ENCODE measurements at places on chromosomes 7 and 10. TPM values are rescaled to one million over a fixed set of nuclear protein-coding genes. Genes with fewer than 3 reads are reported as not detected.
A peak's percentile ranks its signal among the peaks of the same experiment; 100 is the strongest.

DNA sequence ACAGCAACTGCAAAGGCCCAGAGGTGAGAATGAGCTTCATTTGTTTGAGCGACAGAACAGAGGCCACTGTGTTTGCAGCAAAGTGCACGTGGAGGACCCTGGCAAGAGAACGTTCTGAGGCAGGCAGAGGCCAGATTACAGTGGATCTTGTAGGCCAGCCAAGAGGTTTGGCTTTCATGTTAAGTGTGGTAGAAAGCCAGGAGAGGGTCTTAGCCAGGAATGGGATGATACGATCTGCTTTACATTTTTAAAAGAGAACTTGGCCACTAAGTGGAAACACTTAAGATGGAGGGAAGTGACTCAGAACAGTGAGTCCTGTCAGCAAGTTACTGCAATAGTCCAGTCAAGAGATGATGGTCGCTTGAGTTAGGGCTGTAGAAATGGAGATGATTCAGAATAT is 4.6 kb downstream of the CCDC136 start:
- H3K27me3 ChIP-seq: no peaks in the 10 kb centered on the region
- H3K27ac ChIP-seq: peak overlapping the region; percentile 25
- DNase-seq: no peak
- H3K4me1 ChIP-seq: peaks cover 41% of the 10 kb centered on the region

GRCh38 chr10:61464461-61465170 is 11.4 kb upstream of the TMEM26 start:
- no peak overlapping the region for H3K4me3 ChIP-seq
- no peak overlapping the region for H3K27ac ChIP-seq
- H3K36me3 ChIP-seq: no peaks in the 10 kb centered on the region
- H3K27me3 ChIP-seq: no peaks in the 10 kb centered on the region

- no peaks in the 10 kb centered on the region for H3K36me3 ChIP-seq
- no peaks in the 10 kb centered on the region for H3K4me1 ChIP-seq
- H3K4me3 ChIP-seq: no peak overlapping the region
- DNase-seq: no peak
- no peaks in the 10 kb centered on the region for H3K27me3 ChIP-seq
- no peak overlapping the region for H3K27ac ChIP-seq
These were observed 266.5 kb downstream of the AUTS2 start for GRCh38 chr7:69864822-69865221.

GRID1 gene
- total RNA-seq: 7.6 TPM

DNA sequence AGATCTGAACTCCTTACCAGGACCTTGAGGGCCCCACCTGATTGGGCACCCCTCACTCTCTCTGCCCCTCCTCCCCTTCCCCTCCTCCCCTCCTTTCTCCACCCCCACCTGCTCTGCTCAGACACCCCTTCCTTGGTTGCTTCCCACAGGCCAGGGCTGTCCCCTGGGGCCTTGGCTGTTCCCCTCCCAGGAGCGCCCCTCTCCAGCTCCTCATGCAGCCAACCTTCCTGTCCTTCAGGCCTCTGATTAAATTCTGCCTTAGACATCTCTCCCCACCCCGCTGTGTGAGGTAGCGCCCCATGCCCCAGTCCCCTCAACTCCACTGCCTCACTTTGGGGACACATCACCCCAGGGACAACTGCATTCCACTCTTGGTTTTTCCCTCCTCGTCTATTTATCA is 32.4 kb downstream of the HTRA1 start:
- H3K4me1 ChIP-seq: peaks cover 45% of the 10 kb centered on the region
- H3K36me3 ChIP-seq: peaks cover 18% of the 10 kb centered on the region
- no peaks in the 10 kb centered on the region for H3K27me3 ChIP-seq
- H3K27ac ChIP-seq: no peak overlapping the region
- no peak for DNase-seq
- no peak overlapping the region for H3K4me3 ChIP-seq

ANKRD16 gene
- total RNA-seq: 11.5 TPM

- H3K27me3 ChIP-seq: no peaks in the 10 kb centered on the region
- no peak overlapping the region for H3K4me3 ChIP-seq
- H3K4me1 ChIP-seq: peaks cover under 1% of the 10 kb centered on the region
- no peak for DNase-seq
- peak overlapping the region; percentile 40 for H3K27ac ChIP-seq
These were observed 88.7 kb downstream of the PIP4K2A start for GRCh38 chr10:22625516-22626290.

GRCh38 chr10:61899997-61900828 is 1.3 kb upstream of the ARID5B start:
- no peaks in the 10 kb centered on the region for H3K36me3 ChIP-seq
- peak overlapping the region; percentile 89 for H3K4me3 ChIP-seq
- H3K27ac ChIP-seq: peak overlapping the region; percentile 90
- DNase-seq: peak; percentile 71

CPA5 gene
- total RNA-seq: 0.20 TPM

BHLHA15 gene
- 2.4 TPM for total RNA-seq

GRCh38 chr7:27152816-27153442 is 546 bp upstream of the HOXA3 start:
- peaks cover 76% of the 10 kb centered on the region for H3K4me1 ChIP-seq
- peak overlapping the region; percentile 99 for H3K27ac ChIP-seq
- H3K27me3 ChIP-seq: no peaks in the 10 kb centered on the region
- H3K36me3 ChIP-seq: peaks cover 14% of the 10 kb centered on the region
- peak overlapping the region; percentile 91 for H3K4me3 ChIP-seq
- no peak for DNase-seq

EVX1 gene
- 0.11 TPM for total RNA-seq

- H3K27me3 ChIP-seq: no peaks in the 10 kb centered on the region
- no peak for DNase-seq
- no peak overlapping the region for H3K27ac ChIP-seq
These were observed 1.6 kb downstream of the ZNF746 start for GRCh38 chr7:149495785-149496641.

SPDYE8 gene
- 0.06 TPM for total RNA-seq

DNA sequence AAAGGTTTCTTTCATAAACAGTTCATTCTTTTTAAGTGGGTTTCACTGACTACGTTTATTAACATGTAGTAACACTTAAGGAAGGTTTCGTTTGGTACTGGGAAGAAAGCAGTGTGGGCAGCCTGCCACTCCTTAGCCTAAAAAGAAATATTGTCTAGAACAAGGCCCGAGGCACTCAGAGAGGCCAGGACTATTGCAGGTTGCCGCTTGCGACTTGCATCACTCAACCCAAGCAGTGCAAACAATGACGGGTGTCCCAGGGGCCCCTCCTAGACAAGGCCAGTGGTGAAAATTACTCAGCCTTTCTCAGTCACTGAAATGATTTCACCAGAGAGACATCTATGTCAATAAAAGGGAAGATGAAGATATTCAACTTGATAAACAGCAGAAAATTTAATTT is 243.9 kb downstream of the SNX13 start:
- no peaks in the 10 kb centered on the region for H3K36me3 ChIP-seq
- DNase-seq: no peak
- peak overlapping the region; percentile 43 for H3K27ac ChIP-seq
- no peak overlapping the region for H3K4me3 ChIP-seq

PRSS37 gene
- not detected for total RNA-seq

- H3K27ac ChIP-seq: peak overlapping the region; percentile 42
- no peak overlapping the region for H3K4me3 ChIP-seq
- no peaks in the 10 kb centered on the region for H3K27me3 ChIP-seq
- peaks cover 2% of the 10 kb centered on the region for H3K36me3 ChIP-seq
These were observed 65.6 kb downstream of the IGF2BP3 start for GRCh38 chr7:23404546-23405239.

ANKRD2 gene
- total RNA-seq: 0.44 TPM

- no peaks in the 10 kb centered on the region for H3K27me3 ChIP-seq
- no peak overlapping the region for H3K4me3 ChIP-seq
- H3K36me3 ChIP-seq: no peaks in the 10 kb centered on the region
- no peaks in the 10 kb centered on the region for H3K4me1 ChIP-seq
- H3K27ac ChIP-seq: no peak overlapping the region
These were observed 31.1 kb upstream of the VIPR2 start for GRCh38 chr7:159175792-159176191.

- H3K27ac ChIP-seq: no peak overlapping the region
- H3K36me3 ChIP-seq: no peaks in the 10 kb centered on the region
- DNase-seq: no peak
- no peaks in the 10 kb centered on the region for H3K4me1 ChIP-seq
- no peaks in the 10 kb centered on the region for H3K27me3 ChIP-seq
These were observed 224.9 kb downstream of the SKIDA1 start for GRCh38 chr10:21300551-21300950.

EN2 gene
- total RNA-seq: not detected

DNA sequence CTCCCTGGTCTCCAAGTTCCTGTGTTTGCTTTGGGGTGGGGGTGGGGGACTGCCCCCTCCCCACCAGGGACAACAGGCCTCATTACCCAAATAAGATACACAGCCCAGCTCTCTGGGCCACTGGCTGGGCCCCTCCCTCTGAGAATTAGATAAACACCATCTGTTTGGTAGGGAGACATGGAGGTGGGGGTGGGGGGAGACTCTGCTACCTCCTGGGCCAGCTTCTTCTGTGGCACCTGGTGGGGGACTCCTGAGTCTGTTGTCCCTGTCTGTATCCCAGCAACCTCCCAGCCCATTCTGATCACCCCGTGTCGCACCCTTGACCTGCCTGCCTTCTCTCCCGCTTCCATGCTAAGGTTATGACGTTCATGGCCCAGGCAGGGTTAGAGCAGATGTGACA is 5.8 kb downstream of the MLXIPL start:
- peaks cover 20% of the 10 kb centered on the region for H3K27me3 ChIP-seq
- no peak overlapping the region for H3K27ac ChIP-seq
- no peak overlapping the region for H3K4me3 ChIP-seq
- H3K4me1 ChIP-seq: peaks cover 8% of the 10 kb centered on the region

- no peaks in the 10 kb centered on the region for H3K27me3 ChIP-seq
- DNase-seq: no peak
- H3K27ac ChIP-seq: peak overlapping the region; percentile 98
- H3K36me3 ChIP-seq: no peaks in the 10 kb centered on the region
These were observed 974 bp downstream of the KIF11 start for GRCh38 chr10:92593619-92594588.

DNA sequence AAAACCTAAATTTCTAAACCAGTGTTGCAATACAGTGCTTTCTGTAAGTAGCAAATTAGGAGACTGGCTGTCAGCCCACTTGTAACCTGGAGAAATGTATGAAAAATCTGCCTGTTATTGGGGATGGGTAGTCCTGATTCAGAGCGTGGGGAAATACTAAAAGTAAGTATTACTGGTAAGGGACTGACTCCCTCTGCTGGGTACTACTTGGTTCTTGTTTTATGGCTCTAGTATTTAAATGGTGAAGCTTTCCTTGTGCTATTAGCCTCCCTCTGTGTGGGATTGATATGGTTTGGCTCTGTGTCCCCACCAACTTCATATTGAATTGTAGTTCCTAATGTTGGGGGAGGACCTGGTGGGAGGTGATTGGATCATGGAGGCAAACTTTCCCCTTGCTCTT is 886.1 kb downstream of the SORCS1 start:
- DNase-seq: peak; percentile 48
- no peak overlapping the region for H3K27ac ChIP-seq
- no peaks in the 10 kb centered on the region for H3K27me3 ChIP-seq
- H3K36me3 ChIP-seq: no peaks in the 10 kb centered on the region

DNA sequence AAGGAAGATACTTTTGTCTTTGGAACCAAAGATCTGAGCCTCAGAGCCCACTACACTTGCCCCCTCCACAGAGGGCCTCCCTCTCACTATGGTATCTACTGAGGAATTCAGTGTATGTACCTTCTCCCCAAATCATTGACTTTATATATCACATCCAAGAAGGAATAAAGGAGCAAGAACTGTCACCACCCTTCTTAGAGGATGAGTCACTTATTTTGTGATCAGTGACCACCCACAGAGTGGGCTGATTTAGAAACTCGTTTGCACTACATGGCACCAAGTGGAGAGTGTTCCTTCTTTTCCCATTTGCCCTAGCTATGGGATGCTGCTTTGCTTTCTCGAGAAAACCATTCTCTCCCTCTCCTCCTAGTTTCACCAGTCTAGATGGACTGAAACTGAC is 5.7 kb downstream of the TMEM243 start:
- no peaks in the 10 kb centered on the region for H3K4me1 ChIP-seq
- H3K4me3 ChIP-seq: no peak overlapping the region
- no peak for DNase-seq
- H3K36me3 ChIP-seq: no peaks in the 10 kb centered on the region
- H3K27me3 ChIP-seq: no peaks in the 10 kb centered on the region

DNA sequence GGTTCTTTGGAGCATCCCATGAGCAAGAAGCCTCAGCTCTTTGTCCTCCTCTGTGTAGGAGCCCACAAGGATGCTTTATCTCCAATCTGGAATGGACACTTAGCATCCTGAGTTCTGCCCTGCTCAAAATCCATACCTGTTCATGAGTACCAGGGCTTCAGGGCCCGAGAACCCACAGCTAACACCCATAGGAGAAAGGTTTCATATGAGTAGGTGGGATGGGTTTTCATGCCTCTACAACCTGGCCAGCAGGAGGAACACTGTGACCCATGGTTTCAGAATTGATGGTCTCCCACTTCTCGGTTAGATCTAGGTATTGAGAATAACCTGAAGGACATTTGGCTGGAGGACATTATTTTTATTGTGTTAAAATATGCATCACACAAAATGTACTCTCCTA is 57.8 kb downstream of the TBXAS1 start:
- no peak overlapping the region for H3K27ac ChIP-seq
- H3K36me3 ChIP-seq: no peaks in the 10 kb centered on the region
- H3K4me1 ChIP-seq: no peaks in the 10 kb centered on the region
- no peak for DNase-seq

GRCh38 chr10:81863771-81864170 is 11.2 kb upstream of the NRG3 start:
- H3K4me1 ChIP-seq: no peaks in the 10 kb centered on the region
- no peak for DNase-seq
- no peaks in the 10 kb centered on the region for H3K27me3 ChIP-seq

DNA sequence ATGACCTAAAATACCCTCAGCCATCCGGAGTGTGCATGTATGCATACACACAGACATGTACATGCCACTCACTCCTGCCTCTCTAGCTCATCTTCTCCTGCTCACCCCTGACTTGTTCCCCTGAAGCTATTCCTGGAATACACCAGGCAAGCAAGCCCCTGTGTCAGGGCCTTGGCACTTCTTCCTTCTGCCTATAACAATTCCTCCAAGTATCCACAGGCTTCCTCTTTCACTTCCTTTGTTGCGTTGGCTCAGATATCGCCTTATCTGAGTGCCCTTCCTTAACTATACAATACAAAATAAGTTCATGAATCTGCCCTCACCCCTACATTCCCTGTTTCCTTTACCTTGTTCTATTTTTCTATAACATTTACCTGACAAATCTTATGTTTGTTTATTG is 88.8 kb downstream of the NOD1 start:
- DNase-seq: no peak
- H3K36me3 ChIP-seq: no peaks in the 10 kb centered on the region
- H3K4me1 ChIP-seq: no peaks in the 10 kb centered on the region
- no peak overlapping the region for H3K4me3 ChIP-seq
